Stromal cell of bone marrow (primary cell): ENCODE measurements at places on chromosomes 4 and X.
A peak's percentile ranks its signal among the peaks of the same experiment; 100 is the strongest.

DNA sequence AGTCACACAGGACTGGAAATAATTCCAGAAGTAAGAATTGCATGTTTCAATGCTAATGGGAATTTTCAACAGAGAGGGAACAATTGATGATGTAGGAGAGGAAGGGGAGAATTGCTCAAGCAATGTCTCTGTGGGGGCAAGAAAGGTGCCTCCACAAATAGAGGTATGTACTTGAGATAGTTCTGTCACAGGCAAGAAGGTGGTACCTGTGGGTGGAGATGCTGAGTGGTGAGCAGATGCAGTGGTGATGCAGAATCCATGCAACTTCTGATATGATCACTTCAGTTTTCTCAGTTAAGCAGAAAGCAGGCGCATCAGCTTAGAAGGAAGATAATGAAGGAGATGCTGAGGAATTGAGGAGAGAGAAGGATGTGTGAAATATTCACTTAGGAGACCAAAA is 55.1 kb upstream of the SEC24B start:
- no peak for DNase-seq

DNA sequence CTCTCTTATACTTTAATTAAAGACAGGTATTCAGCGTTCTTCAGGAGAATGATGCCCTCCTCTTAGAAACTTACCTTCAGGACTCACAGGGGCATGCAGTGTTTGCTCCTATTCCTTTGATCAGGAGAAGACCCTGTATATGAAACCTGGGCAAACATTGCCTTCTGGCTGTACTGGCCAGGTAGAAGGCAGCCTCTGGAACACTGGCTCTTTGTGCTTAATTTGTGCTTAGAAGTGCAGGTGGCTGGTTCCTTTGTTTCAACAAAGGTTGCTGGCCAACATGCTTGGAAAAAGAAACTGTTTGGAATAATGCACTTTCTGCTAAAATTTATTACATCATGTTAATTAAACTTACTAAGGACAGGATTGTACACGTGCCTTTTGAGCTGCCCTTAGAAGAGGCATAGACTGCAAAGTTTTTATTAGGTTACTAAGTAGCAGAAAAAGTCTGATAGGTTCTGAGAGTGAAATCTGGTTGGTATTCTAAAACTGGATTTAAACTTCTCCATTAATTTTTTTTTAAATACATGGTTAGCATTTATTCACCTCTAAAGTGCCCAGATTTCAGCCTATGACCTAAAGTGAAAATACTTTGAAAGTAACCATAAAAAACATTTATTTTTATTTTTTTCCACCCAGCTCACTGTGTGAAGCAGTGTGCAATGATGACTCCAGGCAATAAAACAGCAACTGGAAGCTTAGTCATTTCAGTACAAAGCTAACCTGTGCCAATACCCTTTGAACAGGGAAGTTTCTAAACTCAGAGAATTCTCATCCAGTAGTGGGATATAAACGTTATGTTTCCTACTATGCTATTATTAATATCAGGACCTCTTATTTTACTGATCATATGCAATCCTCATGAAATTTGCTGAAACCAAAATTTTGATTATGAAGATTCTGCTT is 11.3 kb downstream of the RASSF6 start:
- peak; percentile 21 for DNase-seq

DNA sequence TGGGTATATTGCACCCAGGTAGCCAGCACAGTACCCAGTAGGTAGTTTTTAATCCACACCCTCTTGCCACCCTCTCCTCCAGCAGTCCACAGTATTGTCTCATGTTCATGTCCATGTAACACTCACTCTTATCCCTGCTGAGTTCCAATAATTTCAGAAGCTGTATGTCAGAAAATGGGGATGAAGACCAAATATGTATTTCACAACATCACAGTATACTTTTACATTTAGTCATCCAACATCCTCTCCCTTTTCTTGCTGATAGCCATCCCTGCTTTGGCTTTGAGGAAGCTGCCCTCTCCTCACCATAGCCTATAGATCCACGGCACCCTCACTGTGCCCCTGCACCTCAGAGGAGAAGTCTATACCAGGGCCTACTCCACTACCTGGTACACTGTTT is 126.0 kb upstream of the LDB2 start:
- DNase-seq = no peak

DNA sequence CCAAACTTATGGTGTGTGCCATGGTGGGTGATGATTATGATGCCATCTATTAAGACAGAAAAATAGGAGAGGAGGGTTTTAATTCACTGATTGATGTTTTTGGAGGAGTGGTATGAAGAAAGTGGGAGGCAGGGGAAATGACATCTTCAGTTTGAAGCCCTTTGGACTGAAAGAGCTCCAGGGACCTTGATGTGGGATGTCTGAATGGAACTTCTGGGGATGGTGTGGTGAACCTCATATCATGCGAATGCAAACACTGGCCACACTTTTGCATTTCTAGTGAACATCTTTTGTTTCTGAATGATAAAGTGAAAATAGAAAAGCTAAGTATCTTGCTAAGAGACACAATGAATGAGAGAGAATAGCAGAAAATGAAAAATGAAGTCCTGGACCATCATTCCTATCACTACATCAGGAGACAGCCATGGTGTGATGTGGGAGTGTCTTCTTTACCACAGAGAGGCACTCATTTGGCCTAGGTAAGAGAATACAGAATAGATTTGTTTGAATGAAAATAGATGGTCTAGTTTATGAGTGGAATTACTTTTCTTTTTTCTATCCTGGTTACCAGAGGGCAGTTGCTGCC is 123.5 kb downstream of the ZNF827 start:
- no peak for DNase-seq

DNA sequence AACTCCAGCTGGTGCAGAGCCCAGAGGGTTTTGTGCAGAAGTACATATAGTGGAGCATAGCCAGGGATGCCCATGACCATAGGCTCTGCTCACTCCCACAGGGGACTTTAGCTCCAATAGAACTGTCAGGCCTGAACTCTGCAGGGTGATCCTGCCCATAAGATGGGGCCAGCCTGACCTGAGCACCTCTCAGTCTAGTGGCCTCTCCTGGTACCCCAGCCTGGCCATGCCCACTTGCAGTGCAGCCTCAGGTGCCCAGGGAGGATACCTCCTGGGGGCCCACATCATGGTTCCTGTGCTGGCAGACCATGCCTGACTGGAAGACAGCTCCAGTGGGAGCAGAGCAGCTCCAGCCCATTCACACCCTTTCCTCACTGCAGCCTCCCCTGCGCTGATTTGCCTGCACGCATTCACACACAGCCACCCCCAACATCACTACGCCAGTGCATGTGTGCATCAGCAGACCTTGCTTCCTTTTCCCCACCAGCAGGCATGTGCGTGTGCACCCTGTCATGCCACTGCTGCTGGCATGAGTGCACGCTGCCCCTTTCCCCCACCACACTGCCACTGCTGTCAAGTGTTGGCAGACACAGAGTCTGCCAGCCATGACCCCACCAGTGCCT is 53.0 kb upstream of the MMAA start:
- DNase-seq = no peak

DNA sequence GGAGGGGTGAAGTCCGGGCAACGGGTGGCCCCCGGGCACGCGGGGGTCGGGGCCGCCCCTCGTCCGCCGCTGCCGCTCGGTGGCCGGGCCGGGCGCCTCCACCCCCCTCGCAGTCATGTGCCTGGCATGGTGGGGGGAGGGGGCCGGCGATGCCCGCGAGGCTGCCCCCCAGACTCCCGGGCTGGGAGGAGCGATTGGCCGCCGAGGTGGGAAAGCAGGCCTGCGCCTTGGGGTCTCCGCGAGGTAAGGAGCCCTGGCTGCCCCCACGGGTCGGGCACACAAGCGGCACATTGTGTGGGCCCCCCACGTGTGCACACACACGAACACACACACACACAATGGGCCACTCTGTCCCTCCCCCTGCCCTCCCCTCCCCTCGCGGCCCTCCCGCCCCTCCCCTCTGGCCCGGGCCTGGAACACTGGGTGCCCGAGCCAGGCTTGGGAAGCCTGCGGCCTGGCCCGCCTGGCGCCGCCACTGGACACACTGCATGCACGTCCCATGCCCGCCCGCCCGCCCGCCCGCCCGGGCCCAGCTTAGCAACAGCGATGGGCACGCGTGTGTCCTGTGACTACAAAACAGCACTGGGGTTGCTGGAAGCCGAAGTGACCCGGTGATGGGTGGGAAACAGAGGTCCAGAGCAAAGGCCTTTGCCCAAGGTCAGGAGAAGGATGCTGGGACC is 1.3 kb downstream of the SLC6A8 start:
- no peak for DNase-seq

DNA sequence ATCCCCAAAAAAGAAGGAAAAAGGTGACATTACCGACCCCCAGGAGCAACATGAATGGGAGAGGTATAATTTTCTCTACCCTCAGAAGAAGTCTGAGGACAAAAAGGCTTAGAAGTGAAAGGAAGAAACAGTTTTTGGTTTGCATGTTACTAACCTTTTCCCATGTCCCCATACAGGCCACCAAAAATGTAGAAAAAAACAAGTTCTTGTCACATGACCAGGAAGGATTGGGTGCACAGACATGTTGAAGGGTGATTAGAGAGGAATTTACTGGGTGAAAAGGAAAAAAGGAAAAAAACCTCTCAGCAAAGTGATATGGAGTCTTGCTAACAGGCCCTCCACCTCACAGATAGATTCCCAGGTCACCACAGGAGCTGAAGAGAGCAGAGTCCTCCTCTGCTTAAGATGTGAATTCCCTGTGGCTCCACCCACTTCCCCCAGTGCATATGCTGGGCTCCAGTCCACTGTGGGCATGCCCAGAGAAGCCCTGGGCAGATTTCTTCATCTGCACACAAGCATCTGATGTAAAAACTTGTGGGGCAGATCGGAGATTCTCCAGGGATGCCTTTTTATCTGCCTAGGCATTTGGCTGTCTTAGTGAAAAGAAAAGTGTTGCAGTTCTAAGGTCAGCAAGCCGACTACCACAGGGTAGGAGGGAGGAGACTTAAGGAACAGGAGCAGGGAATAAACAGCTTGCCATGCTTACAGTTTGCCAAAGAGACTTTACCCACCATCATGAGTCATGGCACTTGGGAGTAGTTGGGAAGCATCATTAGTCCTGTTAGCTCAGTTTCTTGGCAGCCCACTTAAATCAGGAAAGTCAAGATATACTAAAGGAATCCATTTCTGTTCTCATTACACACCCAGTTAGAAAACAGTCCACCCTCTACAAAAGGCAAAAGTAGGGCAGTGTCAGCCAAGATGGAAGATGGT is 25.0 kb upstream of the PASD1 start:
- DNase-seq = peak; percentile 33

- DNase-seq = peak; percentile 43
Measured at GRCh38 chr4:4555916-4556315, 14.1 kb upstream of the STX18 start.

- DNase-seq = no peak
Measured at GRCh38 chrX:119417842-119418241, 18.7 kb downstream of the SLC25A43 start.

GRCh38 chrX:134180601-134181274 is 56.2 kb upstream of the CCDC160 start:
- DNase-seq = no peak

DNA sequence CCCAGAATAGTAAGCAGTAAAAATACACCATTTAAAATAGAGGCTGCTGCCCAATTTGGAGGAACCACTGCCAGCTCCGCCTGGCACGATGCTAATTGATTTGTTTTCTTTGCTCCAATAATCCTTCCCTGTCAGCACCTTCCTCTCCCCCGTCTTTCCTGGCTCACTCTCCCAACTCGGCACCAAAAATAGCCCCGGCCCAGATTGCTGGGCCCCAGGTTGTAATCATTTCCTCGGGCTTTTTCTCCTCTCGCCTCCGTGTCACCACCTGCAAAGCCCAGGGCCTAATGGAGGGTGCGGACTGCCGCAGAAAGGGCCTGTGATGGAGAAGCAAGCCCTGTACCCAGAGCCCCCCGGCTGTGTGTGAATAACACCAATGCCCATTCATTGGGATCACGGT is 197.6 kb upstream of the PSAPL1 start:
- no peak for DNase-seq

DNA sequence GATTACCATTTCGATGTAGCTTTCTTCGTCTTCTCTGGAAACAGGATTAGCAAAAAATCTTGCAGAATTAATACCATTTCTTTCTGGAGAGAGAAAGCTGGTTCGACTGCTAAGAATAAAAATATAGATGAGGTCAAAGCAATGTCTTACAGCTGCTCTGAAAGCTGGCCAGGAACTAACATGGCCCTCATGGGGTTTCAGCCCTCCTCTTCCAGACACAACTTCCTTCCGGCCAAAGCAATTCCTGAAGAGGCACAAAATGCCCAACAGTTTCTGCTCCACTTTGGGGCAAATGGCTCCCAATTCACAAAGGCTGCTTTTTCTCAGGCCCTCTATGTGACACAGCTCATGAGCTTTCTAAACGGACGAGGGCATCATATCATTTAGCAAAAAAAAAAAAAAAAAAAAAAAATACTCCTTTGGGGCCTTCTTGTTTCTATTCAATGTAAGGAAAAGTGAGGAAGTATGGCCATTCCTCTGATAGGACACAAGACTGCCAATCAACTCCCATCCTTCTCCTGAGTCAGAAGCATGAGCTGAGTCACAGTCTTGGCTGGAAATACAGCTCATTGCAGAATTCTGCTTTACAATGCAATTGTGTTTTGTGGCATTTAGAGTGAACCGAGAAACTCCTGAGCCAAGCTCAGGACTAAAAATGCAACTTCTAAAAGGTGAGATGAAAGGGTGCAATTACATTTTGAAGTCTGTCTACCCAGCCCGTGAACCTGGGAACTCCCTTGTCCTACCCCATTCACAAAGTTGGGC is 42.7 kb upstream of the CTAG2 start:
- peak; percentile 67 for DNase-seq

DNA sequence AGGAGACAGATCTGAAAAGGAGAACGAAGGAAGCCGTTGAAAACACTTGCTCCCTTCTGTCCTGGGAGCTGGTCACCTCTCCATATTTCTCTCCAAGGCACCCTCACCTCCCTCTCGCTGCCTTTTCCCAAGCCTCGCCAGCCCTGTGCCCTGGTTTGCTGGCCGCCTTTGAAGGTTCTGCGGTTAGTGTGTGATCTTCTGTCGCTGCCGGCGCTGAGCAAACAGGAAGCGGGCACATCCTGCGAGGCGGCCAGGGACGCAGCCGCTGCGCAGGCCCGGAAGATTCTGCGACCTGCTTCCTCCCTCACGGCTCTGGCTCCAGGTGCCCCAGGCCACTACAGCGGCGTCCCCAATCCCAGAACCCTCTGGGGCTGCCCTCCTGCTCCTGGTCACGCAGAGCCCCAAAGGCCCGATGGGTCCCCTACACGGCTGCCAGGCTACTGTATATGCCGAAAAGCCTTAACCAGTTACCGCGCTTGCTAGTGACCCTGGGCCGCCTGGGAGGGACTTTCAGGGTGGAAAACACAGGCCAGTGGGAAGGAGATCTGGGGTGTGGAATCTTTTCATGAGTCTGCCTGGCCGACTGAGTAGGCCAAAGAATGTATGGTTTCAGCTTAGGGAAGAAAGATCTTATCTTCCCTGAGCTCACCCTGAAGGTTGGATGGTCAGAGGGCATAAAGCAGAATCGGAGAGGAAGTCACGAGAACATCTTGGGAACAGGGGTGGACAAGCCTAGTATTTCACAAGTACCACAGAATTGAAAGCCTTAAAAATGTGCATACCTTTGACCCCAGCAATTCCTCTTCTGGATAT is 2.3 kb upstream of the SASH3 start:
- DNase-seq = no peak

- DNase-seq = no peak
Measured at GRCh38 chr4:160299608-160300007, 1196.7 kb downstream of the RAPGEF2 start.
